RPMI7951 (cell line): ENCODE measurements at places on chromosomes 11 and 22. TPM values are rescaled to one million over a fixed set of nuclear protein-coding genes. Genes with fewer than 3 reads are reported as not detected.

The SLC37A4 gene
- 18.6 and 19.7 TPM in 2 replicates for total RNA-seq

The TUBA8 gene
- 0.39 and 0.48 TPM in 2 replicates for total RNA-seq

The VWA5A gene
- total RNA-seq: 0.39 and 1.8 TPM in 2 replicates

The TSSK2 gene
- not detected in 2 replicates for total RNA-seq

The MOGAT2 gene
- total RNA-seq: not detected in 2 replicates

The MS4A4E gene
- total RNA-seq: not detected in 2 replicates

The MCHR1 gene
- total RNA-seq: not detected in 2 replicates

The DDX25 gene
- 0.10 and 0.36 TPM in 2 replicates for total RNA-seq

The CD3G gene
- total RNA-seq: not detected in 2 replicates

The PLET1 gene
- not detected in 2 replicates for total RNA-seq

The KRTAP5-11 gene
- total RNA-seq: not detected in 2 replicates

The APOBEC3C gene
- total RNA-seq: 10.8 and 11.2 TPM in 2 replicates

The KCNJ5 gene
- under 0.01 TPM in 1 of 2 replicates, not detected in the other for total RNA-seq

The PGA4 gene
- total RNA-seq: not detected in 2 replicates

The CASP1 gene
- total RNA-seq: 14.8 and 16.6 TPM in 2 replicates

The TPBGL gene
- total RNA-seq: not detected in 2 replicates

The PYGM gene
- not detected in 2 replicates for total RNA-seq

The ADM2 gene
- total RNA-seq: 0.20 and 0.24 TPM in 2 replicates

The SLC17A6 gene
- total RNA-seq: not detected in 2 replicates

The OR52I1 gene
- total RNA-seq: not detected in 2 replicates

The CARD18 gene
- total RNA-seq: not detected in 2 replicates

The SULT4A1 gene
- total RNA-seq: not detected in 2 replicates

The ACTN3 gene
- under 0.01 TPM in 1 of 2 replicates, not detected in the other for total RNA-seq

The KRTAP5-10 gene
- total RNA-seq: not detected in 2 replicates

The C1QTNF4 gene
- total RNA-seq: not detected in 2 replicates

The PEX16 gene
- 17.3 and 17.4 TPM in 2 replicates for total RNA-seq
